Fibroblast of the aortic adventitia (primary cell): ENCODE measurements at places on chromosomes 12 and 14.

GRCh38 chr12:126830778-126831680 is 1435.9 kb upstream of the TMEM132C start:
- no peak for DNase-seq

DNA sequence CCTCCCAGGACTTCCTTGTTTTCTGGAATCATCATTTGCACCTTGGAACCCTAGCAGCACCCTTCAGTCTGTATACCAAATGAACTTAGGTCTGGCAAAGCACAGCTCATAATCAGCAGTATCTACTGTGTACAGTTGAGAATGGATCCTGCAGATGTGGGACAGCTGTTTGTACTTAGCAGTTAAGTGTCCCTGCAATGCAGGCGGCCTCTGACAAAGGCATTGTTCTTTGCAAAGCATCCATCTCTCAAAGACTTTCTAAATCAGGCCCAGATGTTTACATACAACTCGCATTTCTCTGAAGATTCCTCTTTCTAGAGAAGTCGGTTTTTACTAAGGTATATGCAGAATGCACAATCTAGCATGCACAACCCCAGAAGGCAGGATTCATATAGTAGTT is 170.5 kb upstream of the RBM19 start:
- no peak for DNase-seq

- DNase-seq = no peak
These were observed 1231.7 kb upstream of the TMEM132C start for GRCh38 chr12:127035011-127035879.

DNA sequence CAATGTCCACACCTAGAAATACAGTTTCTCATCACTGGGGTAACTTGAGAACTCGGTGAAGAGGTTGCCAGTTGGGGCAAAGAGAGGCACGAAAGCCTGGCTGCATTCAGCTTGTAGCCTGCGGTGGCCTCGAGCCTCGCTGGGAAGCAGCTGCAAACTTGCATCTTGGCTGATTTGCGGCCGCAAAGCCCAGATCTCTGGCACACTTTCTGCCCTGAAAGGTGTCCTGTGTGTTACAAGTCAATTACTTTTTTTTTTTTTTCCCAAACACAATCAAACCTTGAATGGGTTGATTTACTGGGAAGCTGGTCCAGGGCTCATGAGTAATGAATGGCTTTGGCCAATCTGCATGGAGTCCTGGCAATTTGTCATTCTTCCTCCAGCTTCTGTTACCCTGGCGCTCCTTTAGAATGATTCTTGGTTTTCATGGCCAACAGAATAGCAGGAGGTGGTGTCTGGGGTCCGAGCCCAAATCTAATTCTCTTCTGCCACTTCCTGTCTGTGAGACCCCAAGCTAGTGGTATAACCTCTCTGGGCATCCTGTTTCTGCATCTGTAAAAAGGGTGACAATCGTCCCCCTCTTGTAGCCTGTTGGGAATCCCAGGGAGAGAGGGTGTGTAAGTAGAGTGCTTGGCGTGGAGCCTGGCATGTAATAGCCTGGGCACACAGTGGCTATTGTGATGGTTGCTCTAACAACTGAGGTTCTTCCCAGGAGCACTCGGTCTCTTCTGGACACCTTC is 6.7 kb downstream of the BCL7A start:
- DNase-seq = peak; percentile 67

- peak; percentile 76 for DNase-seq
These were observed 24.9 kb downstream of the VPS37B start for GRCh38 chr12:122870867-122871664.

DNA sequence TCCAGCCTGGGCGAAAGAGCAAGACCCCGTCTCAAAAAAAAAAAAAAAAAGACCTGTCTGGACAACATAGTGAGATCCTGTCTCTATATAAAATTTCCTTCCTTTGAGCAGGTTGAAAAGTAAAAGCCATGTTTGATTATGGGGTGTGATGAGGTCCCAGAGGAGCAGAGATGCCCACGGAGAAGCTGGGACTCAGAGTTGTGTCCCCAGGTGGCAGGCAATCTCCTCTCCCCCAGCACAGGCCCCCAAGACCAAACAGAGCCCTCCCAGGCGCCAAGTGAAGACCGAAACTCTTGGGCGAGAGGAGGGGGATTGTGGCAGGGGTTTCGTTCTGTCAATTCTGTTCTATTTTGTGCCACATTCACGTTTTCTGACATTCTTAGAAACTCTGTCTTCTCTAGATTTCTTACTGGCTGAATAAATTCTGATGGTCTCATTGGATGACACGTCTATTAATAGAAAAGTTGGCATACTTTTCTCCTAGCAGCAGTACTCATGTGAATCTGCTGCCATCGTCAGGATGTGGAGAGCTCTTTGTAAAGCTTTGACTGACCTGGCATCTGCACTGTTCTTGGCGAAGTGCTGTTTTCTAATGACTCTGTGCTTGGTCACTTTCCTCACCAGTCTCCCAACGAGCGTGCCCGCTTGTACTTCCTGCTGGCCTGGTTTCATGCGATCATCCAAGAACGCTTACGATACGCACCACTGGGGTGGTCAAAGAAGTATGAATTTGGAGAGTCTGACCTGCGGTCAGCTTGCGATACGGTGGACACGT is 43.4 kb downstream of the HSP90AA1 start:
- DNase-seq = no peak

DNA sequence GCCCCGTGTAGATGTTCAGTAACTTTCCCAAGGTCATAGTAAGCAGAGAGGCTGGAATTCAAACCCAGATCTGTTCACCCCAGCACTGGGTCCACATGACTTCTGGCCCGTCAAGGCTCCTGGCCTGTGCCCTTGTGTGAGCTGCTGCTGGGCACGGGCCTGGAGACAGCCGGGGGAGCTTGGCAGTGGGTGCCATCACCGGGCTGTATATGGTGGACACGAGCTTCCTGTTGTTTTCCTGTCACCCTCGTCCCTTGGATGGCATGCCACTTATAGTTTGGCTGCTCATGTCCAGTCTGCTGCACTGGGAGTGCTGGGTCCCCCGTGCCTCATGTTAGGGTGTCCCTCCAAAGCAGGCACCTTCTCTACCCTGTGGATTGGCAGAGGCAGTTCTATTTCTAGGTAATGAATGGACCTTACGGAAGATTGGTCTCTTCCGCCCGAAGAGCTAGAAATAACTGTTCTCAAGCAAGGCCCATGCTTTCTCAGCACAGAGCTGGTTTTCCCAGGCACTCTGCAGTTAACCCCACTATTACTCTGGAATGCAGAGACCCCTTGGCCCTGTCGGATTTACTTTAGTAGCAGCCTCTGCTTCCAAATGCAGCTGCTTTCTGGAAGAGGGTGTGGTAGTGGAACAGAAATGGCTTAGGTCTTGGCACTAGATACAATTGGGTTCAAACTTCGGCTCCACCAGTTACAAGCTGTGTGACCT is 44.3 kb downstream of the ELK3 start:
- DNase-seq = no peak

DNA sequence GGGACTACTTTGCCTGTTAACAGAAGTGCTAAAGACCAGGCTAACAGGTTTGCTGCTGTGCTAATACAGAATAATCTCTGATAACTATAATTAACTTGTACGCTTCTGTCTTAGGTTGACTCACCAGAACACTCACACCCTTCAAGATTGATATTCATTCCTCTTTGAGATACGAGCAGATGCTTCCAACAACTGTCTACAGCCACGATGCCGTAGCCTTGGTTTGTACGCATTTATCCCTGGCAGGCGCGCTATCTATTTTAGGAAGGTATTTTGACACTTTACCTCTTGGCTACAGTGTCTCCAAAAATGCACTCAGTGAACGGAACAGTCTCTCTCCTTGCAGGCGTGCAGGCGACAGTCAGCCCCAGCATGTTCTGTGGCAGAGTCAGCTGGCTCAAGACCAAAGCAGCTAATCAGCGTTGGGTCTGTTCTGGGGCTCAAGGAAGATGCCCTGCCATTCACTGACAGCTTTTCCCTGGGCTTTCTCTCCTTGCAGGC is 146.4 kb upstream of the PRICKLE1 start:
- DNase-seq = no peak

- peak; percentile 94 for DNase-seq
These were observed 197.0 kb upstream of the AMIGO2 start for GRCh38 chr12:47276621-47277309.

DNA sequence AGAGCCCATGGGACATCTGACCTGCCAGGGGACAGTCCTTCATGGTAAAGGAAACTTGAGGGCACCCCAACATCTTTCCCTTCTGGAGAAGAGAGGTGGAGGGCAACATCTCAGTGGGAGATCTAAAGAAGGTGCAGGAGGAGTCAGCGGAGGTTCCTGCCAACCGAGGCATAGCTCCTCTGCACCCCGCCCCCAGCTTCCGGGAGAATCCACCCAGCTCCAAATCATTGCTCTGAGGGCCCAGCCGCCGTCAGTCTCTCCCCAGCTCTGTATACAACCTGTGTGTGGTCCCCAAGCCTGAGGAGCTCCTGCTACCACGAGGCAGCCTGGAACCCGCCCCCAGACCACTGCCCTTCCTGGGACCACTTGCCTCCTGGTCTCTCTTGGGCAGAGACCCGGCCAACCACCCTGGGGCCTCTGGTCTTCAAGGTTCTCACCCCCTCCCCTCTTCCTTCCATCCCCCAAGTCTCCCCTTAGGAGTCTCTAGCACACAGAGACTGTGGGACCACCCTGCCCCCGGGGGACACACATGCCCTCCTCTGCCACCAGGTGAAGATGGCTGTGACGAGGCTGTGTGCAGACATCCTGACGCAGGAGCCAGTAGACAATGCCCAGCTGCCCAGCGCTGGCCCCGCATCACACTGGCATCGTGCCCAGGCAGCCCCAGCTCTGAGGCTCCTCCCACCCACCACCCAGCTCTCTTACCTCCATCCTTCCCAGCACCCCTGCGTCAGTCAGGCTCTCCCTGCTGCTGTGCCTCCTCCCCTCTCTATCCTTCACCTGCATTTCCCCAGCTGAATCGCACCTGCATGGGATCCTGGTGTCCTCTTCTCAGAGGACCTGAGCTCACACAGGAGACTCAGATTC is 13.0 kb upstream of the NUDT14 start:
- no peak for DNase-seq

DNA sequence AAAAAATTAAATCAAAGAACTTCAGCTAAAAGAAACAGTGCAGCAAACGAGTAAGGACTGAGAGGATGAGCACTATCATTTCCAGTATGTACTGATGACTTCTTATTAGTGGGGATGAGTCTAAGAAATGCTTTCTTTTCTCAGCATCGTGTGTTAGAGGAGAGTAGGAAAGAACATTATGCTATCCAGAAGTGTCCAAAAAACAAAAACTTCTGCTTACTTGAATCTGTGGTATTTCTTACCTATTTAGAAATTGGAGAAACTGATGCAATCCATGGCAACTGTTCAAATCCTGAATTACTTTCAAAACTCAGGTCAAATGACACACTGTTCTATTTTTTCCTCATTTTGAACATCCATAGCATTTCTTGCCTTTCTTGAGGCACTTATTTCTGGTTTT is 23.7 kb downstream of the ABCD2 start:
- DNase-seq = no peak

GRCh38 chr12:55934773-55935172 is 3.8 kb downstream of the DGKA start:
- no peak for DNase-seq
